Body of pancreas (tissue), 4 donors: ENCODE measurements at places on chromosomes 2 and 18. TPM values are rescaled to one million over a fixed set of nuclear protein-coding genes. Genes with fewer than 3 reads are reported as not detected.
A peak's percentile ranks its signal among the peaks of the same experiment; 100 is the strongest.

GRCh38 chr18:46672062-46672970 is 15.3 kb upstream of the LOXHD1 start:
- no peaks in the 10 kb centered on the region for H3K4me1 ChIP-seq
- H3K36me3 ChIP-seq = no peaks in the 10 kb centered on the region
- DNase-seq = no peak
- H3K4me3 ChIP-seq = no peak overlapping the region

- no peak overlapping the region for H3K4me3 ChIP-seq
- no peaks in the 10 kb centered on the region for H3K27me3 ChIP-seq
- no peaks in the 10 kb centered on the region for H3K36me3 ChIP-seq
- DNase-seq = no peak
- H3K27ac ChIP-seq = no peak overlapping the region
Observed at GRCh38 chr2:203739351-203739750, 32.9 kb downstream of the CD28 start.

- no peak overlapping the region for H3K27ac ChIP-seq
- no peaks in the 10 kb centered on the region for H3K4me1 ChIP-seq
- H3K27me3 ChIP-seq = no peaks in the 10 kb centered on the region
- H3K36me3 ChIP-seq = no peaks in the 10 kb centered on the region
- no peak for DNase-seq
Observed at GRCh38 chr18:47389210-47389609, 137.8 kb upstream of the SKOR2 start.

GRCh38 chr2:101883860-101884259 is 107.9 kb upstream of the IL1R2 start:
- no peak overlapping the region for H3K27ac ChIP-seq
- H3K27me3 ChIP-seq = no peaks in the 10 kb centered on the region
- H3K4me1 ChIP-seq = no peaks in the 10 kb centered on the region
- H3K36me3 ChIP-seq = peaks cover 11% of the 10 kb centered on the region
- H3K4me3 ChIP-seq = no peak overlapping the region
- DNase-seq = peak; percentile 14

DNA sequence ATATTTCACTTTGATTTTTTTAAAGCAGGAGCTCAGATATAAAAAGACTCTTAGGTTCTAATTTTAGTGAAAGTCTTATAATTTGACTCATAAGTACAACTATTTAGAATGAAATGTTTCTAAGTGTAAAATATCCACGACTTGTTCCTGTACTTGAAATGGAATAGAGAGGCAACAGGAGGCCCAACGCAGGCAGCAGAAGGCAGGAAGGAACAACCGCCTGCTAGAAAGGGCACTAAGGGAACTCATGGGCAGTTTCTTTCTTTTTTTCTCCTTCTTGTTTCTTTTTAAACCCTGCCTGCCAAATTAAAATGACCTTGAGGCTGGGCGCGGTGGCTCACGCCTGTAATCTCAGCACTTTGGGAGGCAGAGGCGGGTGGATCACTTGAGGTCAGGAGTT is 51.0 kb downstream of the RBMS1 start:
- no peaks in the 10 kb centered on the region for H3K27me3 ChIP-seq
- H3K27ac ChIP-seq = no peak overlapping the region
- no peaks in the 10 kb centered on the region for H3K36me3 ChIP-seq
- no peaks in the 10 kb centered on the region for H3K4me1 ChIP-seq
- no peak for DNase-seq
- H3K4me3 ChIP-seq = no peak overlapping the region

- no peak for DNase-seq
- H3K4me1 ChIP-seq = no peaks in the 10 kb centered on the region
- no peaks in the 10 kb centered on the region for H3K27me3 ChIP-seq
Observed at GRCh38 chr2:74760875-74761630, 72.9 kb upstream of the HK2 start.

DNA sequence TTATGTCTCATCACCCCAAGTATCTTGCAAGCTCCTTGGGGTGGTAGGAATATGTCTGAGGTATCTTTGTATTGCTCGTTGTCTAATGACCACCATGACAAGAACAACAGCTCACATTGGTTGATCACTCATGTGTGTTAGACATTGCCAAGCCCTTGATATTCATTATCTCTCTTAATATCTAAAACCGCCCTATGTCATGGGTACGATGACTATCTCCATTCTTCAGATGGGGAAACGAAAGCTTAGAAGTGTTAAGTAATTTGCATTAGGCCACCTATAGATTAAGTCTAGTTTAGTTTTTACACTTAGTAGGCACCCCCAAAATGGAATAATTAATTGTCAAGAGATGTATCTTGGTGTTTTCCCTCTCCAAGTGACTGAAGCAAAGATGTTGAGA is 57.0 kb downstream of the ICOS start:
- no peaks in the 10 kb centered on the region for H3K36me3 ChIP-seq
- no peak overlapping the region for H3K27ac ChIP-seq
- H3K27me3 ChIP-seq = no peaks in the 10 kb centered on the region
- DNase-seq = no peak

DNA sequence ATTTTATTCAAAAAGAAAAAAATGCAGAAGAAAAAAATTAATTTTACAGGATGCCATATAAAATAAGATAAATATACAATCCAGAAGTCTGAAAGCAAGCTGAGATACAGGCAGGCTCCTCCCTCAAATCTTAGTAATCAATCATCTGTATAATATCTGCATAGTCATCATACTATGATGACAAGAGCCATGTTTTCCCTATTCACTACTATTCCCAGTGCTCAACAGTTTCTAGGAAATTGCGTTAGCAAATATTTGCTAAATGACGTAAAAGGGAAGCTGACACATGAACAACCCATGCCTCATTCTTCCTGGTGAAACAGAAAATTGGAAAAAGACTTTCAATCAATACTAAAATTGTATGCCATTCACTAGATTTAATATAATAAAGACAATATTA is 793.2 kb downstream of the SUCLG1 start:
- H3K4me3 ChIP-seq = no peak overlapping the region
- H3K4me1 ChIP-seq = no peaks in the 10 kb centered on the region
- no peaks in the 10 kb centered on the region for H3K27me3 ChIP-seq

DNA sequence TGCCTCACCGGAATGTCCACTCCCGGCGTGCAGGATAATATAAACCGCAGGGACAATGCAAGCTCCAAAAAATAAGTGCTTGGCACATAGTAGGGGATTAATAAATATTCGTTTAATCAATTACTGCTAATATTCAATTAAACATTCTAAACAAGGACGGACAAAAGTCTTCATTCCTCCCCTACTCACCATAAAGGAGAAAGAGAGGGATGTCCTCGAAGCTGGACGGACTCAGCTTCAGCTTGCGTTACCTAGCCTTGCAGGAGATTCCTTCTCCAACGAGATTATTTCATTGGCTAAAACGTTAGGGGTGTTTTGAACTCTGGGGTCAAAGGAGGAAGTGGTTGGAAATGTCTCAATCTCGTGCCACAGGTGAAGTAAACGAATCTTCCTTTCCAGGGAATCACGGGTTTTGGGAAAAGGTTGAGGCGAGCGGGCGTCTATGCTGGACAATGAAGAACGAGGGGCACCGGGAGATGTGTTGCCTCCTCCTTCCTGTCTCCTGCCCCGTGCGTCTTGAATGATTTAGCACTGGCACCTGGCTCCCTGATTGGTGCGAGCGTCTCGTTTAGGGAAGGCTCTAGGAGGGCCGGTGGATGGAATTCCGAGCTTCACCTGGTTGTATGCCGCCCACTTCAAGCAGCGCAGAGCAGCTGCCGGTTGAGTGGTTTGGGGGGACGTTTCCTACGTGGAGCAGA is 2.0 kb upstream of the GAD1 start:
- no peak for DNase-seq
- no peaks in the 10 kb centered on the region for H3K27me3 ChIP-seq
- H3K4me1 ChIP-seq = peaks cover 40% of the 10 kb centered on the region

- H3K4me3 ChIP-seq = no peak overlapping the region
- no peaks in the 10 kb centered on the region for H3K4me1 ChIP-seq
- DNase-seq = no peak
- H3K27me3 ChIP-seq = no peaks in the 10 kb centered on the region
Observed at GRCh38 chr18:25701821-25702220, 349.9 kb upstream of the ZNF521 start.

DNA sequence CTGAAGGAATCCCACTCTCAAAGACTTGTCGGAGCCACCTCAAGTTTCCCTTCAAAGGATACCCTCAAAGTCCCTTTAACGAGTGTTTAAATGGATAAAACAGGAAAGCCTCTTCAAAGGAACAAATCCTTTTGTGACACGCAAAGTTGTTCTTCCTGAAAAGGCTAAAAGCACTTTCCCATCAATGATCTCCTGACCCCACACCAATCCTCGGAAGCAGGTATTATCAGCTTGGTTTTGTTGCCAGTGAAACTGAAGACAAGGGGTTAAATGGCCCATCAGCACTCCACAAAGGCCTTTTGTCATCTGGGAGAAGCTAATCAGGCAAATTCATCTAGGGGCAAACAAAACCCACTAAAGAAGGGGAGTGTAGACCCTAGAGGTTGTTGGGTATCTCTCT is 418.0 kb upstream of the ID2 start:
- H3K27ac ChIP-seq = no peak overlapping the region
- H3K4me1 ChIP-seq = no peaks in the 10 kb centered on the region
- DNase-seq = no peak
- H3K27me3 ChIP-seq = no peaks in the 10 kb centered on the region

GRCh38 chr18:27206411-27206810 is 21.3 kb upstream of the CHST9 start:
- no peak overlapping the region for H3K4me3 ChIP-seq
- H3K27ac ChIP-seq = no peak overlapping the region
- no peaks in the 10 kb centered on the region for H3K36me3 ChIP-seq
- H3K27me3 ChIP-seq = no peaks in the 10 kb centered on the region

GRCh38 chr18:61196750-61197149 is 136.5 kb upstream of the CDH20 start:
- H3K27me3 ChIP-seq = no peaks in the 10 kb centered on the region
- H3K4me3 ChIP-seq = no peak overlapping the region
- H3K27ac ChIP-seq = no peak overlapping the region

- H3K27ac ChIP-seq = no peak overlapping the region
- H3K36me3 ChIP-seq = no peaks in the 10 kb centered on the region
- DNase-seq = no peak
Observed at GRCh38 chr2:36300697-36301096, 54.9 kb upstream of the CRIM1 start.

GRCh38 chr2:104702031-104702850 is 151.7 kb upstream of the POU3F3 start:
- H3K4me3 ChIP-seq = no peak overlapping the region
- H3K4me1 ChIP-seq = no peaks in the 10 kb centered on the region
- H3K27me3 ChIP-seq = no peaks in the 10 kb centered on the region
- no peak overlapping the region for H3K27ac ChIP-seq

DNA sequence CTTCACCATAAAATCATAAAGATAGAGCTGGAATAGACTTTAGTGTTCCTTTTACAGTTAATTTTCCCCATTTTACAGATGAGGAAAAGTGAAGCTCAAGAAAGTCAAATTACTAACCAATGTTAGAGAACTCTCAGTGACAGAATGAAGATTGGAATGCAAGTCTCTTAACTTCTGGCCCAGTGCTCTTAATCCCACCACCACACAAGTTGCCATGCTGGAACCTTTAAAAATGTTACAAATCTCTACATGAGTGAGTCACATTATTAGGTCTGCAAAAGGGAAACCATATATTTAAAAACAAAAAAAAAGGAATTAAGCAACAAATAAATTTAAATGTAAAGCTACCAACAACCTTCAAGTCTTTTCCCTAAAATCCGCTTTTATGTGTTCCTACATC is 3.5 kb downstream of the NCKAP1 start:
- peaks cover 67% of the 10 kb centered on the region for H3K4me1 ChIP-seq
- H3K4me3 ChIP-seq = no peak overlapping the region
- no peaks in the 10 kb centered on the region for H3K27me3 ChIP-seq
- H3K36me3 ChIP-seq = no peaks in the 10 kb centered on the region

DNA sequence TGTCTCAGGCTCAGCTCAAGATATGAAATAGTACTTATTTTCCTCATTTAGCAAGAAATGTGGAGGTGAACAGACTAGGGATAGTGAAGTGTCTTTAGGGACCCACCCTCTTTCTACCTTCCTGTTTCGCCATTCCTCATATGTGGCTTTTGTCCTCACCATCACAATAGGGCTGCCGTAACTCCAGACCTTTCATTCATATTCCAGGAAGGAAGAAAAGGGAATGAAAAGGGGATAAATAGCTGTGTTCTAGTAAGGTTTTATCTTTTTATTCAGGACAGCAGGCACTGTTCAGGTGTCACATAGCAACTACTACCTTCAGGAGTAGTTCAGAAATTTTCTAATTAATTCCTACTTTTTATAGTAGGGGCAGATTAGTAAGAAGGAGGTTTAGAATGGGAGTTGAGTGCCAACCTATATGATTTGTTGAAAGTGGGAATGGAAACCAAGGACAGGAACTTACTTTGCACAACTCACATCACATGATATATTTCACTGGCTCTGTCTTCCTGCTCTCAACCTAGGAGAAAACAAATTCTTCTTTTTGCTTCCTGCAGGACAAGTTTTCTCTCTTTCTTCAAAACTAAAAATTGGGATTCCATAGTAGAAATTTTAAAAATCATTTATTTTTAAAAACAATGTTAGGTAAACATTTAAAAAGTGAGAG is 36.0 kb upstream of the HDAC4 start:
- DNase-seq = no peak
- H3K36me3 ChIP-seq = no peaks in the 10 kb centered on the region
- no peaks in the 10 kb centered on the region for H3K4me1 ChIP-seq

DNA sequence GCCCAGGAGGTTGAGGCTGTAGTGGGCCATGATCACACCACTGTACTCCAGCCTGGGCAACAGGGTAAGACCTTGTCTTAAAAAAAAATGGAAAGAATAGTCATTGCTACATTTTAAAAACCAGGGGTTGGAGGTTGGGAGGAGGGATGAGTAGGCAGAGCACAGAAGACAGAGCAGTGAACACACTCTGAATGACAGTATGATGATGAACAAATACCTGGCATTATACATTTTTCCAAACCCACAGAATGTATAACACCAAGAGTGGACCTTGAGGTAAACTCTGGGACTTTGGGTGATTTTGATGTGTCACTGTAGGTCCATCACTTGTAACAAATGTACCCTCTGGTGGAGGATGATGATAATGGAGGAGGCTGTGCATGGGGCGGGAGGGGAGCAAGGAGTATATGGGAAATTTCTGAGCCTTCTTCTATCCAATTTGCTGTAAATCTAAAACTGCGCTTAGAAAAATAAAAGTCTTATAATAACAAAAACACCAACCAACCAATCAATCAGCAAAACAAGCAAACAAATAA is 111.4 kb upstream of the PGAP1 start:
- H3K4me3 ChIP-seq = no peak overlapping the region
- no peak overlapping the region for H3K27ac ChIP-seq
- DNase-seq = no peak
- H3K4me1 ChIP-seq = peaks cover 21% of the 10 kb centered on the region
- H3K36me3 ChIP-seq = no peaks in the 10 kb centered on the region

Gene CACNB4
- 1.3 TPM for total RNA-seq

Gene CCNT2
- total RNA-seq = 19.1 TPM

Gene UGT1A1
- not detected for total RNA-seq

Gene DES
- 23.1 TPM for total RNA-seq

Gene IL1RN
- 0.78 TPM for total RNA-seq

Gene REG3G
- total RNA-seq = 171 TPM

Gene TMEM169
- 0.26 TPM for total RNA-seq
